Bronchial smooth muscle cell (primary cell): ENCODE measurements at places on chromosomes 1 and 21. TPM values are rescaled to one million over a fixed set of nuclear protein-coding genes. Genes with fewer than 3 reads are reported as not detected.

Gene SGIP1
- total RNA-seq, result 20.3 and 55.6 TPM in 2 replicates

Gene MAP3K7CL
- total RNA-seq, result 1.1 and 3.0 TPM in 2 replicates

Gene PLA2G5
- total RNA-seq, result 0.09 and 4.3 TPM in 2 replicates

Gene PADI3
- total RNA-seq, result not detected in 2 replicates
